HS-5 (cell line): ENCODE measurements at places on chromosomes 13 and 19.

- DNase-seq = no peak
These were observed 583.0 kb upstream of the ATXN8OS start for GRCh38 chr13:69524459-69525150.

DNA sequence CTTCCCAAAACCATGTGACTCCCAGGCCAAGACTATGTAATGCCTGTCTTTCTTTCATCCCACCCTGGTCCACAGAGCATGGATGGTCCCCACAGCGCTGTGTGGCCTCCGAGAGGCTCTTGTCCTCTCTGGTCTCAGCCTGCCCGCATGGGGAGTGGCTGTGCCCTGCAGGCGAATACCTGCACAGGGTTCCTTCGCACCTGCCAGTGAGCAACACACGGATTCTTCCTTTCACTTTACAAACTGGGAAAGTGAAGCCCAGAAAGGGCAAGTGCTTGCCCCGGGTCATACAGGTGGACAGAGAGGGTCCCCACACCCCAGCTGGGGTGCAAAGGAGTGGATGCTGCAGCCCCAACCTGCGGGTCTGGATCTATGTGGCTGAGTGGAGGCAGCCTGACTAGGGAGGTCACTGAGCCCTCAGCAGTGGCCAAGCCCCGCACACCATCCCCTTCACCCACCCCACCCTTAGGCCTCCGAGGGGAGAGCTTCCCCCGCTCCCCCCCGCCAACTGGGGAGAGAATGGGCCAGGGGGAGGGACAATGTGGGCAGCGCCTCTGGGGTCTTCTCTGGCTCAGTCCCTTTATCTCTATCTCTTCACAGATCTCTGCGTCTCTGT, 747 bp upstream of the MARK4 start:
- DNase-seq = no peak

DNA sequence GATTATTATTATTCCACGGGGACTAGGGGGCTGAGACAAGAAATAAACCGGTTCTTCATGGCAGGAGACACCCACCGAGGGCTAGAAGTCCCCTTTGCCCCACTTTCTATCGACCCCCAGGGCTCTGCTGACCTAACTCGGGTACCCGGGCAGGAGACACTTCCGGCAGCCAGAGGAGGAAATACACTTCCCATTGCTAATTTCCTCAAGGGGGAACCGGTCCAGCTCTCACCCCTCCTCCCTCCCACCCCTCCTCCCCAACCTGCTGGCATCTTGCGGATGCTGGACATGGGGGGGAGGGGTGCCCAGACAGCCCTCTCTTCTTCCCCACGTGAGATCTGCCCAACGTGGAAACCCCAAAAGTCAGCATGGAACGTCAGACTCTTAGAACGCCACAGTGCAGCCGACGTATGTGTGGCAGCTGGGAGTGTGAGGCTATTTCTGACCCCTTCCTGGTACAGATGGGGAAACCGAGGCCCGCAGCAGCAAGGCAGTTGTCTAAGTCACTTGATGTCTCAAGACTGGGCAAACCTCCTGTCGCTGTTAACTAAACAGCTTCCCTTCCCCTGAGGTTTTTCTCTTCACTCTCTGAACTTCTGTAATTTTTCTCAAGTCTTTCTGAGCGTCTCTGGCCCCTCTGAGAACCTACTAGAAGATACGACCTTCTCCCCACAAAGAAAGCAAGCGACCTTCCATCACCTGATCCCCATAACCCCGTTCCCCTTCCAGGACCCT, 3.6 kb downstream of the GPR4 start:
- no peak for DNase-seq

GRCh38 chr13:110521296-110521680, 40.2 kb downstream of the RAB20 start:
- DNase-seq = no peak

- no peak for DNase-seq
These were observed 3.0 kb downstream of the HPN start for GRCh38 chr19:35044317-35045117.

GRCh38 chr13:36872621-36873020, 47.4 kb downstream of the SMAD9 start:
- DNase-seq = no peak

DNA sequence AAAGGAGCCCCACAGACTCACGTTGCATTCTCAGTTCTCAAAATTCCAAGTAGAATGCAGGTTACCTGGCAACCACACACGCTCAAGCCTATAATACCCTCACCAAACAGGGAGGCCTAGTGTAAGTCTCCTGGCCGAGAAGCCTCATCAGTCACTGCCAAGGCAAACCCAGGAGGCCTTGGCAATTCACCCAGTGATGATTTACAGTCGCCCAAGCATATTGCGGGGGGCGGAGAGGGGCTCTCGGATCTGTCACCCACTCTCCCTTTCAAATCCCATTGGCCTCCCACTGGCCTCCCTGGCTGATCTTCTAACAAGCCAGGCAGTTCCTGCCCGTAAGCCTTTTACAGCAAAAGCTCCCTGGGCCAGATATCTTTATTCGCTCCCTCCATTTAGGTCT, 1.1 kb downstream of the AKAP8L start:
- DNase-seq = no peak

DNA sequence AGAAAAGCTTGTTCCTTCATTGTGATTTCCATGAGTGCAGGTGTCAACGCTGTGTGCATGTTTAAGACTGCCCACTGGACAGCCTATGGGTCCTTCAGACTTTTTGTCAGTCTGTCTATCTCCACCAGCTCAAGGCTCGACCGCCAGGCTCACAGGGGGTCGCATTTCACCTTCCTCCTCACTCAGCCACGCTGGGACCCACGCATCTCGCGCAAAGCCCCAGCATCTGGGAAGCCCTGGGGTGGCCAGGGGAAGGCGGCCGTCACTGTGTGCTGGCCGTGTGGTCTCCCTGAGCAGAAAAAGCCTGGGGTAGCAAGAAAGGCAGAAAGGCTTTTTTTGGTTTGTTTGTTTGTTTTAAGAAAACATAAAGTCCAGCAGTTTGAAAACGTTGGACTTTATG, 48.5 kb downstream of the KLF2 start:
- DNase-seq = no peak

DNA sequence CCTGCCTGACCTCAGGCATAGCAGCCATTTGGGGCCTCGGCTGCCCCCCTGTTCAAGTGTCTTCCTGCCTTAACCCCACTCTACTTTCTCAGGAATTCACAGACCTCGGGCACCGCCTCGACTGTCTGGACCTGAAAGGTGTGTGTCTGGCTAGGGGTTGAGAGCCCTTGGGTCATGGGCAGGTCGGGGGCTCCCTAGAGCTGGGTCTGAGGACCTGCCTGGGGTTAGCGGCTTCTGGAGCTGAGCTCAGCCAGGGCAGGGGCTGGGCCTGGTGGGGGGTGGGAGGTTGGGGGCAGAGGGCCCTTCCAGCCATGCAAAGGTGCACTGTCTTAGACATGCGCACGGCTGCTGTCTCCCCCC, 20.7 kb downstream of the NKPD1 start:
- no peak for DNase-seq

DNA sequence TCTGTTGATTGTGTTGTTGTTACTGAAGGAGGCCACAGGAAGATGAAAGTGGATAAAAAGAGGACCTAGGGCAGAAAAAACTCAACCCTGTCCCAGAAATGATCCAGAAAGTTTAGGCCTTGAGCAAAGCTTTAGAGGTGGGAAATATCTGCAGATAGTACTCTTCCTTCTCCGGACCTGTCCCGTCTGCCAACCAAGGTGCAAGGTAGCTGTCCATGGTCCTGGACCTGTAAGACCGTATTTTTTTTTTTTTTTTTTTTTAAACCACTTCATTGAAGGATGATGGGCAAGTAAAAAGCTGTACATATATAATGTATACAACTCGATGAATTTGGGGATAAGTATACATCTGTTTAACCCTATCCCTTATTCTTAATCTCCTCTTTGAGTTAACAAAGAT, 225.9 kb downstream of the OLFM4 start:
- DNase-seq = no peak

DNA sequence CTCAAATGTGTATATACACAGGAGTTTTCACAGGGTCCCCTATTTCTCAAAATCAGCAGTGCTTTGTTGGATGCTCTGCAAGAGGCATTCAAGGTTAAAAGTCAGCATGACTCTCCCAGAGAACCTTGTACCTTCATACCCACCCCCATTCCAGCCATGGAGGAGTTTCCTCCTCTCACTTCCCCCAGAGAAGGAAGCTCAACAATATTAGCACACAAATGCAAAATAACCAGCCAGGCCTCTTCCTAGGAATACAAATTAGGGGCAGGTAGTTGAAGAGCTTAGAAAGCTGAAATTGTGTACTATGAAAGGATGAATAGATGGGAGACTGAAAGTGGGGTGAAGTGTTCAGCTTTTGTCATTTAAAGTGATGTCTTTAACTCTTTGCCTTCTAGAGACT, 43.8 kb downstream of the SPRY2 start:
- no peak for DNase-seq

DNA sequence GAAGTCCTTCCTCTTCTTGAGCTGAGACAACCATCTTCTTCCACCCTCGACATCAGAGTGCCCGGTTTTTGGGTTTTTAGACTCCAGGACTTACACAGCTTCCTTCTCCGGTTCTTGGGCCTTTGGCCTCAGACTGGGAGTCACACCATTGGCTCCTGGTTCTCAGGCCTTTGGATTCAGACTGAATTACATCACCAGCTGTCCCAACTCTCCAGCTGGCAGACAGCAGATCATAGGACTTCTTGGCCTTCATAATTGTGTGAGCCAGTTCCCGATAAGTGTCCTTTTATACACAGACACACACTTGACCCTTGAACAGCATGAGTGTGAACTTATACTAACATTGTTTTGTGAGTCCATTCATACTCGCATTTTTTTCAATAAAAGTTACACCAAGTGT, 166.0 kb upstream of the UBL3 start:
- no peak for DNase-seq

DNA sequence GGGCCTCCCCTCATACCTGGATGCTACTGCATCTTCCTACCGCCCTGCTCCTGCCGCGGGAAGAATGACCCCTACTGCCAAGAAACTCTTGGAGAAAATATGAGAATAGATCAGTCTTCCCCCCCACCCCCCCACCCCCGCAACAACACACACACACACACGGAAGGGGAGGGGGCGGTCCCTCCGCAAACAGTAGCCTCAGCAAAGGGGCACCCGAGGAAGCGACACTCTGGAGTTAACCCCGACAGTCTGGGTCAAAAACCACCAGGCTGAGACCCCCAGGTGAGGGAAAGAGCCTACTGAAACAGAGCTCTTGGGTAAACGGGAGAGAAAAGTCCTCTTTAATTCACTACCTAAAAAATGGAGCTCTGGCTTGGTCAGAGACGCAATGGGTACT, 1.2 kb downstream of the MED26 start:
- DNase-seq = no peak

- no peak for DNase-seq
These were observed 884.7 kb downstream of the DIAPH3 start for GRCh38 chr13:59279028-59279427.

DNA sequence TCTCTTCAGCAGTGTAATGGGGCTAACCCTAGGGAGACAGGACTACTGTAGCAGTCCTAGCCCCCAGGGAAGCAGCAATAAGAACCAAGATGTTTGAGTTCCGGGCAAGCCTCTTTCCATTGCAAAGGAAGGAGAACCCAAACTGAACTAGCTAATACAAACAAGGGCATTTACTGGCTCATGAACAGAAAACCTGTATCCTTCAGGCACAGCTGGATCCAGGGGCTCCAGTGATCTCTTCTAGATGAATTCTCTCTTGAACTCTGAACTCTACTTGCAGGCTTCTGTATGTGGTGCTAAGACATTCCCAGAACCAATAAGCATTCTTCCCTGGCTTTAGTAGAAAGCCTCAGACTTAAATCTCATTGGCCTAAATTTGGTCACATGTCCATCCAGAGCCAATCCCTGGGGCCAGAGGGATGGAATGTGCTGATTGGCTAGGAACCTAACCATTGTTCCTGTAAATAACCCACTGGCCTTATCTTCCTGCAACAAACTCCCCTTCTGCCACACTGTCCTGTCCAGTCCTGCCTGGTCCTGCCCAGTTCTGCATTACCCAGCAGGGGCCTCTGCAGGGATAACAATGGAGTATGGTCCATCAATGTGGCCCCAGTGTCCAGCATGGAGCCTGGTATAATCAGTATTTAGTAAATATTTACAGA, 3.9 kb upstream of the PODNL1 start:
- no peak for DNase-seq

DNA sequence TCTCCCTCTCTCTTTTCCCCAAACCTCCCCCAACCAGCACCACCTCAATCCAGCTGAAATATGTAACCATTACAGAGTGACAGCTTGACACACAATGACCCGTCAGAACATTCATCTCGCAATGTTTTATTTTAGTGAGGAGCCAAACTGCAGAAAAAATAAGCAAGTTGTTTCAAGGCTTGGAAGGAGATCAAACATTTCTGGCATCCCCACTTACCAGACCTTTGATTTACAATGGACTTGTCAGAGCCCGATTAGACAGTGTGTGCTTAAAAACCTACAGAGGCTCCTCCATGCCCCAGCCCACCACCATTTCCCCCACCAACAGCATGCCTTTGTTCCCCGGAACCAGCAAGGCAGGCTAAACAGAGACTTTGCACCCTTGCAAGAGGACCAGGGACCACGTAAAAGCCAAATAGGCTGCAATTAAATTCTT, 382.8 kb upstream of the ZNF507 start:
- DNase-seq = no peak
